ENCODE measurements at places on chromosomes 5 and 9. TPM values are rescaled to one million over a fixed set of nuclear protein-coding genes. Genes with fewer than 3 reads are reported as not detected.

The SPINK7 gene
- not detected for total RNA-seq

The RMND5B gene
- total RNA-seq = 45.6 TPM

DNA sequence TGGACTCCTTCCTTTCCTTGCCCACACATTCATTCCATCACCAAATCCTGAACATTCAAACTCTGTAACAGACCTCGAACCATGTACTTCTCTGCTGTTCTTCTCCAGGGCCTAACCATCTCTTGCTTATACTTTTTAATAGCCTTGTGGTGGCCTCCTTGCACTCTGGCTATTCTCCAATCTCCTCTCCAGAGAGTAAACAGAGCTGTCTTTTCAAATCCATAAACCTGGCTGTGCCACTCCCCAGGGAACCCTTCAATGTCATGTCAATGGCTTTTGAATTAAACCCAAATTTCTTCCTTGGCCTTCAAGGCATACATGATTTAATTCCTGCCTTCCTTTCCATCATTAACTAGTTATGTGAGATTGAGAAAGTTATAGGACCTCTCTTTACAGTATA is 277.6 kb upstream of the EFNA5 start:
- DNase-seq = no peak
- no peaks in the 10 kb centered on the region for H3K4me1 ChIP-seq
- H3K27ac ChIP-seq = no peak overlapping the region
- no peaks in the 10 kb centered on the region for H3K27me3 ChIP-seq
- H3K4me3 ChIP-seq = no peak overlapping the region
- no peaks in the 10 kb centered on the region for H3K36me3 ChIP-seq

DNA sequence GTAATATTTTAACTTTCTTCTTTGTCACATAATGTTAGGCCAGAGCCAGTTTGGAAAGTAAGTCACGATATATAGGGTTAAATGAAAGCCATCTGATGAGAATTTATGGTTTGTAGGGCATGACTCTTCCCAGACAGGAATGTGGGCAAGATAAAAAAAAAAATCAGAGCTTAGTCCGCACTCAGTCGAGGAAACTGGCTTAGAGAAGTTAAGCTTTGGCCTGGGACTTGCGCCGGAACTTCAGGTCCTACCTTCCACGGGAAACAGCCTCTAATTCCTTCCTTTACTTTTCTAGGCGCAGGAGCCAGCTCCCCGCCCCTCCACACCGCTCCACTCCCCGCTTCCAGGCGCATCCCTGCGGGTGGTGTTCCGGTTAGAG is 475 bp downstream of the DDX31 start:
- DNase-seq = no peak
- peak overlapping the region; percentile 96 for H3K27ac ChIP-seq
- peak overlapping the region; percentile 99 for H3K4me3 ChIP-seq
- no peaks in the 10 kb centered on the region for H3K36me3 ChIP-seq
- H3K4me1 ChIP-seq = peaks cover 39% of the 10 kb centered on the region
- no peaks in the 10 kb centered on the region for H3K27me3 ChIP-seq

DNA sequence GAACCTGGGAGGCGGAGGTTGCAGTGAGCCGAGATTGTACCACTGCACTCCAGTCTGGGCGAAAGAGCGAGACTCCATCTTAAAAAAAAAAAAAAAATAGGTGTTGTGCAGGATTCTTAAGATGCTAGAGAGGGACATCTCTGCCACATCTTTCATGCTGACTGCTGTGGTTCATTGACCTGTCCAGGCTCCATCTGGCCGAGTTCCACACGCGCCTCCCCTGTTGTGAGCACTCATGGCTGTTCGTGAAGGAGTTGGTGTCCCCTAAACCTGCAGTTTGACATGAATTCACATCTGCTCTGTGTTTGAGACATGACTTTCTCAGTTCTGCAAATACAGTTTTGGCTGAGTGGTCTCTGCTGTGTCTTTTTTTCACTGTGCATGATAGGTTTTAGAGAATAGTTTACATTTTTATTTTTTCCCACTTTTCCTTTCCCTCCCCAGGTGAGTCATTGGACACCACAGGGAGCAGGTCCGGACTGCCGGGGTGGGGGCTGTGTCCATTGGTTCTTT is 5.3 kb downstream of the NXNL2 start:
- H3K4me3 ChIP-seq = no peak overlapping the region
- no peaks in the 10 kb centered on the region for H3K27me3 ChIP-seq
- no peak for DNase-seq
- H3K27ac ChIP-seq = no peak overlapping the region
- peaks cover 8% of the 10 kb centered on the region for H3K4me1 ChIP-seq
- H3K36me3 ChIP-seq = no peaks in the 10 kb centered on the region

DNA sequence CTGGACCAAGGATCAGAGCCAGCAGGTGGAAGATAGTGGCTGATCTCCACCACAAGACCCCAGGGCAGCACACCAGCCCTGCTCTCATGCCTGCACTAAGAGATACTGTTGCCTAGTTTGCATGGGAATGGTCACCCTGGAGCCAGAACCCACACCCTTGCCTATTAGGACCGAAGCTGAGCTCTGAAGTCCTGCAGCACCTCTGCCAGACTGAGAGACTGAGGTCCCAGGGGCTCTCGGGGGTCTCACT is 11.3 kb downstream of the ACSL6 start:
- H3K36me3 ChIP-seq = no peaks in the 10 kb centered on the region
- DNase-seq = no peak
- no peak overlapping the region for H3K27ac ChIP-seq
- H3K27me3 ChIP-seq = no peaks in the 10 kb centered on the region

DNA sequence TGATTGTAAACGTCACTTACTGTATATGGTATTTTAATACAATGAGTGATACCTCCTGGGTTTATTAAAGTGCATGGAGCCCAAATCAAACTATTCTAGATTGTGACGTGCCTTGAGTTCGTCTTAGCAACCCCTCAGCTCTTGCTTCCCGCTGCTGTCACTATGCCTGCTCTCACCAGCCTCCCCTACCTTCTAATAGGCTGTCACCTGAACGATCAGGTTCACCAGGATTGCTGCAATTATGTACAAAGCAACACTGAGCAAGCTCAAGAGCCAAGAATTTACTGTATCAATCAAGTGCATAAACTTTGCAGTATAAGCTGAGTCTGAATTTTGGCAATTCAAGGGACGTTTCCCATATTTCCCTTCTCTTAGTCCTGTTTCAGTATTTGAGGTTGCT is 3.0 kb downstream of the LECT2 start:
- no peaks in the 10 kb centered on the region for H3K27me3 ChIP-seq
- no peaks in the 10 kb centered on the region for H3K36me3 ChIP-seq
- H3K27ac ChIP-seq = no peak overlapping the region
- no peak overlapping the region for H3K4me3 ChIP-seq

Measured in upper lobe of left lung (tissue), 6 donors.